Mucosa of gallbladder (tissue), 1 donor: ENCODE measurements at places on chromosomes 3 and 15.

GRCh38 chr3:113873814-113874526 is 35.4 kb downstream of the GRAMD1C start:
- no peak for DNase-seq

DNA sequence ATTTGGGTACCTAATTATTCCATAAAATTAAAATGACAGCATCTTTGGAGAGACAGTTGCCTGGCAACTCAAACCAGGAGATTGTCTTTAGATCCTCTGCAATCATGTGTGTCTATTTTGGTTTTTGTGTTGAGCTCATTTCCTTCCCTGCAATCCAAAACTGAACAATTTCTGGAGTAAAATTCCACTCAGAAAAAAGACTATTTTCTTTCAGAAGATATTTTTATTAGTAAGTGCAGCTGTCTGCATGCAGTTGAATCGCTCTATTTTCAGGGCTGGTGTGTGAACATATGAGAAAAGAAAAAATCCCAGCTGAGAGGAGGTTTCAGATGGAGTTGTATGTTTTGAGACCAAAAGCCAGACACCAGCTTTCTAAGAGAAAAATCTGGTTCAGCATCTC is 41.9 kb upstream of the DYNC1LI1 start:
- DNase-seq, result no peak

DNA sequence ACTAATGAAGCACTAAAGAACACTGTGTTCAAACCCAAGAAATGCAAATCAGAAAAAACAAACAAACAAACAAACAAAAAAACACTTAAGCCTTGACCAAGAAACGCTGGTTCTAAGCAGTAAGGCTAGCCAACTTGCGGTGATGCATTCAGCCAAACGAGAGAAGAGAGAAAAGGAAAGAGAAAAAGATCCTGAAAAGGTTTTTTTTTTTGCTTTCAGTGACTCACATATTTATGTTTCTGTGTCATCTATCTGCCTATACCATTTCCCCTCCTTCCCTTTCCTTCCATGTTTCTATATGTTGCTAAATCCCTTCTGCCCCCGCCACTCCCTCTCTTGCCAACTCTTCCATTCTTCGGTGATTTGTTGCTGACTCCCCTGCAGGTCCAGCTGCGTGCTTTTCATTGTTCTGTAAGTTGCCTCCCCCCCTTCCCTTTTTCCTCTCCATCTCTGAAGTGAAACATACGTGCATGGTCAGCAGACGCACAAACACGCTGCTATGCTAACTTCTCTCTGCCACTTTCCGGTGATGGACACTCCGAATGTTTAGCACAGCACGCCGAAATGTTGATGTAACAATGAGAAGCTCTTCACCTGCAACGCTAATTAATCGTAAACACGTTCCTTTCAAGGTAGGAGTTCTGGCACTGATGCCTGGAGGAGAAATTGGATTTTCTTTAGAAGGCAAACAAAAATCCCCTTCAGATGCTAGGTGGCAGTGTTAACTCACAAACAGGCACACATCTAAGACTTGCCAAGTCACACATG is 154.4 kb downstream of the TUSC7 start:
- DNase-seq, result no peak

DNA sequence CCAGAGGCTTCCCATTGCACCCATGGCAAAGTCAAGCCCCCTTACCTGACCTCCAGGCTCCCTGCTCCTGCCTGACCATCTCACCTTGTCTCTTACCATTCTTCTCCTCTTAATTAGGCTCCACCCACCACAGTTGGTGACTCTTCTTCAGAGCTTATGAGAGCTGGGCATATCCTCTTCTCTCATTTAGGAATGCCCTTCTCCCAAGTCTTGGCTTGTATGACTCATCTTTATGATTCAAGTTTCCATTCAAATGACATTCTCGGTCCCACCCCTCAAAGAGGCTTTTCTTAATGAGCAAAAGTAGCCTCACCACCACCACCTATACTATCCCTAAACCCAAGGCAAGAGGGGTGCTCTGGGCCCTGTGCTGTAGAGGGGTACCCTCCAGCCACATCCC is 55.3 kb upstream of the NUDT16 start:
- no peak for DNase-seq

- no peak for DNase-seq
Observed at GRCh38 chr15:60672400-60672799, 193.5 kb upstream of the ICE2 start.

- peak; percentile 55 for DNase-seq
Observed at GRCh38 chr15:26891448-26892181, 24.8 kb downstream of the GABRA5 start.

DNA sequence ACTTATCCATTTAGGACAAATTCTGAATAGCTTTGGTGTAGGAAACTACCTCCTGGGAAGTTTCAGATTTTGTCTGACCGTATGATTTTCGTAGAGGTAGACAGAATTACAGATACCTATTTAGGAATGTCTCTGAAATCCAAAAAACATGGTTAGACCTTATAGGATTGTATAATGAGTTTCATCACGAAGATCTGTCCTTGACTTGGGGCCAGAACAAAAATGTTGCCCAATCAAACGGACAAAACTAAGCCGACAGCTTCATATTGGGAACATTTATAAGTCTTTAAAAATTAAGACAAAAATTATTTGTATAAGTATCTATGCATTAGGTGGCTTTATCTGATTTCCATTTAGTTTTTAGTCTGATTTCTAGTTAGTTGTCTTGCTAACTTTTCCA is 32.6 kb downstream of the MNS1 start:
- no peak for DNase-seq

DNA sequence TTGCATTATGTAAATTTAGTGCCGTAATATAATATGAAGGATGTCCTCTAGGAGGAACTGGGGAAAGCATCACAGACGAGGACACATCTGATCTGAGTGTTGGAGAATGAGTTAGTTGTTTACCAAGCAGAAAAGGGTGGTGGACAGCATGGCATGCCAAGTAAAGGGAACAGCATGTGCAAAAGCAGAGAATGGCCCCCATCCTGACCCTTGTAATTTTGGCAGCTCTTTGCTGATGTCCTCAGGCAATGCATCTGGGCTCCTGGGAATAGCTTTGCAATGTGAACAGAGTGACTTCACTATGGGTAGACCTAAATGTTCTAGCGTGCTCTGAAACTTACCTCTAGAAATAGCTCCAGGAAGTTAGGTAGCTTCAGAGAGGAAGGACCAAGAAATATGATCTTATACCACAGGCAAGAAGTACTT is 263.3 kb downstream of the LPP start:
- DNase-seq, result no peak

DNA sequence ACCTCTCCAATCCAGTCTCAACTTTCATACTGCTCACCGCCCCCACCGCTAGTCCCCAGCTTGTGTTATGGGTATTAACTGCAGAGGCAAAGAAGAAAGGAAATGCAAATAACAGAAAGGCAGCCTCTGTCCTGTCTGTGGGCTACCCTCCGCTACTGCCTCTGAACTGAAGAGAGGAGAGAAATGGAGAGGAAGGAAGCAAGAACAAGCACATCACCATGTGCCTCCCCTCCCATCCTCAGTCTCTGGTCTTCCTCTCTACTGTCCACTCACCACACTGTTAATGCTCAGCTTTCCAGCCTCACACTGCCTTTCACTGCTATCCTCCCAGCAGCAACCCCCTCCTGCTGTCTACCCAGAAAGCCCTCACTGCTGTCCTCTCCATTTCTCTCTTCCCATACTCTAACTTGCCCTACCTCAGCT is 139.0 kb upstream of the SLC2A2 start:
- no peak for DNase-seq

- DNase-seq, result no peak
Observed at GRCh38 chr3:141499284-141499683, 12.5 kb downstream of the RASA2 start.

DNA sequence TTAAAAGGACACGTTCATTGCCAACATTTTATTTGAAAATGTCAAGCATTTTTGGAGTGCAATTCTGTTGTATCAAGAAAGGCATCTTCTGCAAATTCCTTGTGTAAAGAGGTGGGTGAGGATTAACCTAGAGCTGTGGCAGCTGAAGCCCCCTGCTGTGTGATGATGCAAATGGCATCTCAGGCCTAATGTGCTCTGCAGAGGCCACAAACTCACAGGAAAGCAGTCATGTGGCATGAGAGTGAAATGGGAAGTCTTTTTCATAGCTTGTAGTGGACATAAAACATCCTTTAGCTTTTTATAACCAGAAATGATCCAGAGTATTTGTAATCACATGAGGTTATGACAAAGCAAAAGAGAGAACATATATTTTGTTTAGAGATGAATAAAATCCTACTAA is 6.4 kb downstream of the CADM2 start:
- DNase-seq, result no peak

DNA sequence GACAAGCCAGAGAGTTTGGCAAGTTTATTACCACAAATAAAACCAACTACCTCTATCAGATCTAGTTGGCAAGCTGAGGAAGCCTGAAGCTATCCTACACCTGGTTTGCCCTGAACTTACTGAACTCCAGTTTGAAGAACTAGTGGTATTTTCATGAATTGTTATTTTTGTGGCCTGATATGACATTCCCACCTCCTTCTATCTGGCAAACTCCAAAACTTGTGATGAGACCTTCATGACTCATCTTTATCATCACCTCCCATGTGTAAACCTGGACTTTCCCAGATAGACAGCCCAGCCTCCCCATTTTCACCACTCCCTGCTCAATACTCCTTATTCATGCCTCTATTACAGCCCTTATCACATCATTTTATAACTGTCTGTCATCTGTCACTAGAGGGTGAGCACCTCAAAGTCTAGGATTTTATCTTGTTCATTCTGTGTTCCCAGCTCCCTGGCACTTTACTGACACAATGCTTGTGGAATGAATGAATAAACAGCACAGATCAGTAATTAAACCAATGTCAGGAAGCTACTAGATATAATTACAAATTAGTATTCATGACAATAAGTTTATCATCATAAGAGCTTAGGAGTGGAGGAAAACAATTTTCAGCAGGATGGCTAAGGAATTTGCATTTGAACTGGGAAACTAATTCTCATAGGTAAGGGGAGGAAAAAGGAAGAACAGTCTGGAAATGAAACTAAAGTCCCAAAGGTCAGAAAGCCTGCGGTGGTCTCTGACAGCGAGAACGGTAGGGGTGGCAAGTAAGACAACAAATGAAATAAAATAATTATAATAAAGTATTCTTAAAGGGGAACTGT is 13.2 kb upstream of the TRANK1 start:
- DNase-seq, result no peak

DNA sequence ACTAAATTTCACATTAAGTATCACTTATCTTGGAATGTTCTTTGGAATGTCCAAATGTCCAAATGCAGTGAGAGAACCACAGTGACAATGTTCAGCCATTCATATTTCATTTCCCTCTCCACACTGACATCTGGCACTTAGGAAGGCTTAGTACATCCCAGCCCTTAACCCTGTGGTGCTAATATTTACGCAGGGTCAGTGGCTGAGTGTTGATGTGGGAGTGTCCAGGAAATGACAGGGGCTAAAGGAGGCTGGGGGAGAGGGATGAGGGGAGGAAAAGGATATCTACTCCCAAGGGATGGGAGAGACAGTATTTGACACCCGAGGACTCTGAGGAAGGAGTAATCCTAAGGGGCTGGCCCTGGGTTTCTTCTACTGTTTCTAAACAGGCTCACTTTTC is 14.1 kb upstream of the CCR4 start:
- DNase-seq, result no peak

GRCh38 chr3:101846709-101847108 is 2.6 kb upstream of the NFKBIZ start:
- no peak for DNase-seq

DNA sequence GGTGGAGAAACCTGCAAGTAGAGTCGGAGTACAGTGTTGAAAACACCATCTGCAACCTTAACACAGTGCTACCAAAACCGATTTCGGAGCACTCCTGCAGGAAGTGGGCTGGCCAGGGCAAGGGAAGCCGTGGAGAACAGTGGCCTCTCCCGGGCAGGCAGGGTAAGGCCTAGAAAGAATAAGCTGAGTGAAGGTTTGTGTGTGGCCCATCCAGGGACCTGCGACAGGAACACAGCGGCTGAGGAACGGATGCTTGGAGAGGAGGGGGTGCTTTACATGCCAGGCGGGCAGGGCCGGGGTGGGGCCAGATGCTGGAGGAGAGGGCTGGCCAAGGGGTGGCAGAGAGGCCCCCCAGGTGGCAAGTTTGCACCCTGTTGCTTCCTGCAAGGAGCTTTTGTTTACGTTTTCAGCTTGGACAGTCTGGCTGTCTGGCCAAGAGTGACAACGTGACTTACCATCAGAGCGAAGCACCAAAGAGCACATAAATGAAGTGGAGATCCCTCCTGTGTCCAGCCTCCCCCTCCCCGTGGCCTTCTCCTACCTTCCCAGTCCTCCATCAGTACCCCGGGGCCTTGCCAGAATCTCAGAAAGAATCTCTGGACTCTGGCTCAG is 156.5 kb downstream of the PGPEP1L start:
- DNase-seq, result peak; percentile 73

GRCh38 chr3:137259701-137260100 is 301.9 kb downstream of the IL20RB start:
- DNase-seq, result no peak

GRCh38 chr3:102510663-102511062 is 75.8 kb downstream of the ZPLD1 start:
- DNase-seq, result no peak

DNA sequence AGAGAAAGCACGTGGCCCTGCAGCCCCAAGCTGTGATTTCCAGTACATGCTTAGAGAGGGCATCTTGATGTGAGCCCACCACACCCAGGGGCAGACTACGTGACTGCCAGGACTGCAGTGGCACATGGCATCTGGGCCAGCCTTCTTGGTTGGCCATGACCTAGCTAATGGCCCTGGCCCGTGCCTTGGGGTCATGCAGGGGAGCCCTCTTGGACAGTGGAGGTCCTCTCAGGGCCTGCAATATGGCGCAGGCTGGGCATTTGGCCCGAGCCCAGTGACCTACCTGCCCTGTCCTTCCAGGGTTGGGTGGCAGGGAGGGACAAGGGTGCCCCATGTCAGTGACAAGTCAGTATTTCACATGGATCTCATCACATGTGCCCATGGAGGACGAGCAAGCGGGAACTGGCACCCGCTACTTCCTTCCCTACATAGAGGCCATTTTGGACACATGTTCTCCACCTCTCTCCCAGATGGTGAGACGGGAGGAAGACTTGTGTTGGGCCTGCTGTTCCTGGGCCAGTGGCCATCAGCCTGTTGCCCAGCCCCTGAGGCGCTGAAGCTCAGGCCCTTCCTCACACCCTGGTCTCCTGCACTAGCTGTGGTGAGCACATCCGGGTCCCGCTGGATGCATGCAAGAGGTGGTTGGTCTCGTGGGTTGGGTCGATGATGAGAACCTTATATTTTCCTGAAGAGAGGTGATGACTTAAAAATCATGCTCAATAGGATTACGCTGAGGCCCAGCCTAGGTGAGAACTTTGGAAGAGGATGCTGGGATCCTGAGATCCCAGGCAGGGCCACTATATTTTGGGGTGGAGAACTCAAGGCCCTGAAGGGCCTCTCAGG is 195.6 kb downstream of the UBE3A start:
- DNase-seq, result no peak

- DNase-seq, result no peak
Observed at GRCh38 chr3:184003187-184003967, 14.3 kb downstream of the ABCC5 start.

- DNase-seq, result no peak
Observed at GRCh38 chr3:23845326-23846216, 39.8 kb downstream of the UBE2E1 start.
